ENCODE measurements at places on chromosomes 2 and 18.

DNA sequence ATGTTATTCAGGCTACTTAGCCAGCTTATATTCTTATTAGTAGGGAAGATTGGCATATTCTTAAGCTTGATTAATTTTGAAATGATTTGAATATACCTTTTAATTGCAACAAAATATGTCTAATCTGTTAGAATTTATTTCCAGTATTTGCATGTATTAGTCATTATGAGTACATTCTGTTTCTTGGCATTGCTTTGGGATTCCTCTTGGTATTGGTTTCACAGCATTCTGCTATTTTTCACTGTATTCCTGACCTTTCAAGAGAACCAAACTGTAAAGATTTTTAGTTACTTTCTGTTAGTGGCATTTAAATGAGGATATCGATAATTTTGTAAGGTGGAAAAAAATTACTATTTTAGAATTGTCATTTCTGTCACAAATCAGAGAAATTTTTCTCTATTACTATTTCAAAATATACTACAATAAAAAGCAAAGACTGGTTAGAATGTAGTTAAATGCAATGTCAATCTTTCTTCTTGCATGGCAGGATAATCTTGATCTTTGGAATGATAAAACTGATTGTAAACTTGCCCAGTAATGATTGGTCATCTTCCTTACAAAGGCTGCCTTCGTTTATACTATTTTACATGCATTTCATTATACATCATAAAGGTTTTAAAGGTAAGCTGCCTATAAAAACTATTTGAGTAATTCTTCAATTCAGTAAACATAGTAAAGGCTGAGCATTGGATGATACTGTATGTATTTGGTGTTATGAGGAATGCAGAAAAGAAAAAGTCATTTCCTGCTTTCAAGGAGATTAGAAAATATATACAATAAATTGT, 86.1 kb downstream of the SLC4A10 start:
- DNase-seq, result no peak

- DNase-seq, result no peak
Measured at GRCh38 chr2:173371023-173371422, 16.4 kb downstream of the CDCA7 start.

- DNase-seq, result no peak
Measured at GRCh38 chr2:233242231-233242927, 9.1 kb upstream of the ATG16L1 start.

GRCh38 chr2:15675456-15676195, 84.0 kb downstream of the DDX1 start:
- DNase-seq, result no peak

GRCh38 chr18:75170022-75170789, 38.7 kb downstream of the PTGR3 start:
- no peak for DNase-seq

DNA sequence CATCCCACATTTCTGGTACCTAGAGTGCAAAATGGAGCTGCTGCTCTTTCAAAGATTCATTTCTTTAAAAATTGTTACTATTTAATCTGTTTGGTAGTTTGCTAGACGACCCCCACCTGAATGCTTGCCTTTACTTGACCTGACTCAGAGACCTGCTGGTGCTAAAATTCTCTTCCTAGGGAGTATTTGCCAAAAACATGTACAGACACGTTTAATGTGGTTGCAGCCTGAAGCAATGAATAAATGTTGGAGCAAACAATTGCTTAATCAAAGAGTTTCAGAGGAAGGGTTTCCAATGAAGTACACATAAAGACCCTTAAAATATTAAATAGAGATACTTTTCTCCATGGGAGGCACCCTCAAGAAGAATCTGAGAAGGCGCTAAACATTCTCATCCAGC, 734.4 kb downstream of the CBLN2 start:
- no peak for DNase-seq

GRCh38 chr18:77897606-77898005, 648.0 kb downstream of the GALR1 start:
- no peak for DNase-seq

DNA sequence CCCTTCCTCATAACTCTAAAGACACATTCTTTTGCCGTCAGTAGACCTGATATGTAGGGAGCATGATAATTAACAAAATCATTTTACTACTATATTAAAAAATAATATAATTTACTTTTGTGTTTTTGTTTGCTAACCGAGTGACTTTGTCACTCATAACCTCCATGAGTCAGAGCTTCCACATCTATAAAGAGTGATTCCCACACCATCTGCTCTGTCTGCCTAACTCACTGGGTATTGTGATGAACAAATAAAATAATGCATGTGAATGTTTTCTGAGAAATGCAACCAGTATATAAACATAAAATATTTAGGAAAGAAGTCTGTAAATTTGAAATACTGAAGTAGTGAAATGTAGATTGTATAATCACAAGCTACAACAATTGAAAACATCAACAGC, 123.4 kb upstream of the DSEL start:
- DNase-seq, result no peak

- no peak for DNase-seq
Measured at GRCh38 chr2:234116010-234116409, 65.5 kb downstream of the SPP2 start.

DNA sequence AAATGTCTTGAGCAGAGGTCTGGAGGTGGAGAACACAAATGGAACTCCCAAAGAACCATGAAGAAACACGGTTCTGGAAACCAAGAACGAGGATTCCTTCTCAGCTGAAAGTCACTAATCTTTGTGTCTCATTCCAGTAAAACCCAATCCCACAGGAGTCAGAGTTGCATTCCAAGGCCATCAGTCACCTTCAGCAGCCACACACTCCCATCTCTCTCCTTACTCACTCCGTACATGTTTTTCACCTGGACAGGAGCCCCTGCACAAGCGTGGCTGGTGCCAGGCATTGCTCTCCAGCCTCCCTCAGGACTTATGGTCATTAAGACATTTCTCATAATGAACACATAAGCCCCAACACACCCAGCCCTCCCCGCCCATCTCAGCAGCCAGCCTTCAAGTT, 175.4 kb upstream of the SIX2 start:
- DNase-seq, result no peak

- no peak for DNase-seq
Measured at GRCh38 chr2:214322662-214323061, 88.2 kb upstream of the VWC2L start.

- no peak for DNase-seq
Measured at GRCh38 chr18:39770399-39770798, 2184.6 kb upstream of the PIK3C3 start.

DNA sequence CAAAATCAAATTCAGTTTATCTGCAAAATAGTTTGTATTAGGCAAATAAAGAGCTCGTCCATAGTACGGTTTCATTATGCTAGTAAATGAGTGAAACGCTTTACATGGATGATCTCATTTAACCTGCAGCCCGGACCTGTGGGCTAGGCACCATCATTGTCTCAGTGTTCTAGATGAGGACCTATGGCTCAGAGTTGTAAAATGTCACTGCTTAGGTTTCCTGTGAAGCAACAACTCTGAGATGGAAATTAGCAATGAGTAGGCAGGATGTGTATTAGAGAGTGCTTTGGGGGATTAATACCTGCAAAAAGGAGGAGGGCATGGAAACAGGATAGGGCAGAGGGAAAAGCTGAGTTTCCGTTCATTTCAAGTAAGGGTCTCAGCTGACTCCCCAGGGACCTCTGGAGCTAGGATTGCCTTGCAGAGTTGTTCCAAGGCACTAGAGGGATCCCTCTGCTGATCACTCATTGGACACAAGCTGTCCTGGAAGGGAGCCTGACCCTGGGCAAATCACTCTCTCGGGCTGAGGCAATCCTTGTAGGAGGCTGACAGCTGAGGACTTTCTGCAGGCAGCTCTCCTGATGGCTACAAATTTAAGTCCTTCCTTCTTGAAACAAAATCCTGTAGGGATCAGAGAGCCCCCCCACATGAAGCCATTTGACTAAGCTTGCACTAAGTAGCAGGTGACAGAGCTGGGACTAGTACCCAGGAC, 58.8 kb upstream of the SIX2 start:
- no peak for DNase-seq

All from hematopoietic multipotent progenitor cell treated with erythropoietin and hydrocortisone succinate and interleukin-3 and kit ligand, for 15 days (in vitro differentiated cells).